Breast epithelium (tissue), 4 donors: ENCODE measurements at places on chromosomes 7 and 10.

GRCh38 chr7:54292171-54292925 is 249.8 kb upstream of the VSTM2A start:
- no peak for DNase-seq

DNA sequence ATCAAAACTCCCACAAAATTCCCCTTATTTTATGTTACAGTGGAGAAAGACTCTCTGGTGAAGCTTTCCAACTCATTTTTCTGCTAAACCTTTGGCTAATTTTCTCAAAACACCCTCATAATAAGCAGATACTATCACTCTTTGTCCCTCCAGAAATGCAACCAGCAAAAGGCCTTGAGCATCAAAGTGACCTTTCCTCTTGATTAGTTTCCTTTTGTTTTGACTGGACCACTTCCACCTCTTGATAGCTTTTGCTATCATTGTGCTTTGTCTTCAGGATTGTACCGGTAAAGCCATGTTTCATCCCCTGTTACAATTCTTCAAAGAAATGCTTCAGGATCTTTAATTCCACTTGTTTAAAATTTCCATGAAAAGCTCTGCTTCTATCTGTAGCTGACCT is 115.1 kb upstream of the SLC13A1 start:
- DNase-seq, result no peak

GRCh38 chr10:115409347-115409746 is 316.2 kb downstream of the ATRNL1 start:
- no peak for DNase-seq

GRCh38 chr7:35030848-35031247 is 6.4 kb downstream of the DPY19L1 start:
- no peak for DNase-seq

DNA sequence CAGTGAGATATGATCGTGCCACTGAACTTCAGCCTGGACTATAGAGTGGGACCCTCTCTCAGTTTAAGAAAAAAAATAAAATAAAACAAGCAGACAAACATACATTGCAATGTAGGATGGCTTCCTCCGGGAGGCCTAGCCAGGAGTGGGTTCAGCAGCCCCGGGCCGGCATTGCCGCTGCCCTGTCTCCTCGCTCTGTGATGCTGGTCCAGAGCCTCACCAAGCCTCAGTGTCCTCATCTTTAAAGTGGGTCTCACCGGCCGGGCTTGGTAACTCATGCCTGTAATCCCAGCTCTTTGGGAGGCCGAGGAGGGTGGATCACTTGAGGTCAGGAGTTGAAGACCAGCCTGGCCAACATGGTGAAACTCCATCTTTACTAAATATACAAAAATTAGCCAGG is 71.6 kb downstream of the PTPRE start:
- no peak for DNase-seq

GRCh38 chr7:18579698-18580097 is 84.1 kb downstream of the HDAC9 start:
- DNase-seq, result no peak

- DNase-seq, result no peak
These were observed 2.0 kb upstream of the ARPC1B start for GRCh38 chr7:99372275-99373090.
